ENCODE measurements at places on chromosomes 3 and 15.

GRCh38 chr3:138314751-138315150 is 14.9 kb downstream of the NME9 start:
- H3K4me3 ChIP-seq, result no peak overlapping the region
- no peaks in the 10 kb centered on the region for H3K36me3 ChIP-seq
- no peak for DNase-seq
- H3K4me1 ChIP-seq, result no peaks in the 10 kb centered on the region

- no peak overlapping the region for H3K4me3 ChIP-seq
- H3K27ac ChIP-seq, result peak overlapping the region; percentile 26
- peaks cover 2% of the 10 kb centered on the region for H3K4me1 ChIP-seq
- DNase-seq, result no peak
- H3K36me3 ChIP-seq, result no peaks in the 10 kb centered on the region
- H3K27me3 ChIP-seq, result no peaks in the 10 kb centered on the region
Observed at GRCh38 chr15:71515375-71516186, 294.8 kb upstream of the NR2E3 start.

DNA sequence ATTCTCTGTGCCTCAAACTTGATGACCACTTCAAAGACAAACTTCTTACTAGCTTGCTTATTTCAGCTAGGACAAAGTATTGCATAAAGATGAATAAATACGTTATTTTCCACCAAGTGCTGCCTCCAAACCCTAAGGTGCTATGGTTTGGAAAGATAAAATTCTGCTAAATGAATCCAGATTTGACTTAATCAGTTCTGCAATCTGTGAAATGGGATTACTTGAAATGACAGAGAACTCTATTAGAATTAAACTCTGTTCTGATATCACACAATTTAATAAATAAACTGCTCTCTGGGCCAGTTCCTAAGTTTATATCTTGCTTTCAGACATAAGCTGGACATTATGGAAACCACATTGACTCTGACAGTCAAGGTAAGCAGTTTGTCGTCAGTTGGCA is 338.8 kb upstream of the SEMA6D start:
- H3K4me1 ChIP-seq, result no peaks in the 10 kb centered on the region
- H3K4me3 ChIP-seq, result no peak overlapping the region
- H3K27ac ChIP-seq, result no peak overlapping the region
- no peaks in the 10 kb centered on the region for H3K27me3 ChIP-seq
- no peak for DNase-seq

DNA sequence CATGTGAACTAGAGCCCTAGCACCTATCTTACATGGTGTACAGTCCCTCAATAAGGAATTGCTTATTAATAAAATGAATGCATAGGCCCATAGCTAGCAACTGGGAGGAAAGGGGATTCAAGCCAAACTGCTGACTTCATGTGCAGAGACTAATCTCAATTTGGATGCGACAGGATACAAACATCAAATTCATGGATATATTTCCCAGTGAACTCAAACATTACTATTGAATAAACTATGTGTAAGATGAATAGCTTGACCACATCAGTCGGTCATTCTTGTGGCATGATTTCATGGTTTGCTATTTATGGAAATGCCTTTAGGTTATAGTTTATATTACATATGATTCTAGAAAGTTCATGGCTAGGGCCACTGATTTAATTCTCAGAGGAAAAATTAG is 268.6 kb upstream of the SLITRK3 start:
- DNase-seq, result no peak
- no peak overlapping the region for H3K4me3 ChIP-seq
- H3K27me3 ChIP-seq, result no peaks in the 10 kb centered on the region
- no peaks in the 10 kb centered on the region for H3K36me3 ChIP-seq
- no peak overlapping the region for H3K27ac ChIP-seq
- H3K4me1 ChIP-seq, result no peaks in the 10 kb centered on the region

DNA sequence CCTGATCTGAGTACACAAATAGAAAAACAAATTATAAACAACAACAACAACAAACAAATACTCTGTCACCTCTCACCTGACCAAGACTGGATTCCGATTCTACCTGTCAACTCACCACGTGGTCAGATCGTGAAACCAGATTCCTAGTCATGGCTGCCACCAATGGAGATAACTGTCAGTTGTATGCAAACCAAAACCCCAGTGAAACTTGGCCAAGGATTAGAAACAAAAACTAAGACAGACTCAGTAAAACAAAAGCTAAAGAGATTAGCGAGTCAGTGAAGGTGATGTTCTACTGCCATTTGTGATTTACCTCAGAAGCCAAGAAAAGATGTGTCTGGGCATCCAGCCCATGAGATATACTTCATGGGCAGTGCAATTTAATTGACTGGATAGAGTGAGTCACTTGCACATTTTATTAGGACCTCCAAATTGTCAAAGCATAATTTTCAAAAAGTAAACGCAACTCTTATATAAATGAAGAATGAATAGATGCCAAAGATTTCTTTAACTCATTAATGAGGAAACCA is 31.1 kb downstream of the PHLDB2 start:
- no peaks in the 10 kb centered on the region for H3K4me1 ChIP-seq
- peaks cover 12% of the 10 kb centered on the region for H3K36me3 ChIP-seq
- no peak overlapping the region for H3K27ac ChIP-seq
- no peak overlapping the region for H3K4me3 ChIP-seq

DNA sequence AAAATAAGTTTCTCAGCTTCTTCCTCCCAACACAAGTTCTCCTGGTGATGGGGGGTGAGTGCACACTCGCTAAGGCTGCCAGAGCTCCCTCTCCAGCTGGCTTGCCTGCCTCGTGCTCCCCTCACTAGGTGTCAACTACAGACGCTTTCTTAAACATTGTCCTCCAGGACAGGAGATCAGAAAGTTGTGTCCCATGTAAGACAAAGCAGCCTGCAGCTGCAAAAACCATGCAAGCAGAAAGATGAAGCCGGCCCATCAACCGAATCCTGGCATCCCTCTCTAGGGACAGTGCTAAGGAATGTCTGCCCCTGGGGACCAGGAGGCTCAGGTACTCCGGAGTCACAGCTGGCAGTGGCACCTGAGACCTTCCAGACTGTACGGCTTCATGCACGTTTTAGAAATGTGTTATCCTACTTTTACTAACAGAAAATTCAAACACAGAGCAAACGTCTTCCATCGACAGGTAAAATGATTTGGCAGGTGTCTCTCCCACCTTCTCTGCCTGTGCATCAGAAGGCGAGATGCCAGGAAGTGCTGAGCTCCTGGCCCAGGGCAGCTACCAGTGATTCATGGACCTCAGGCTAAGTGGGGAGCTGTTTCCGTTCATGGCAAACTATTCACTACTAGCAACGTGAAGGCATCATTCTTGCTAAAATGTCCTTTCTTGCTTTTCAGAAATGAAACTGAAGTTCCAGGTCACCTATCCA is 246.1 kb downstream of the ADAMTS17 start:
- H3K36me3 ChIP-seq, result no peaks in the 10 kb centered on the region
- no peak for DNase-seq
- no peaks in the 10 kb centered on the region for H3K4me1 ChIP-seq
- H3K4me3 ChIP-seq, result no peak overlapping the region
- H3K27ac ChIP-seq, result no peak overlapping the region

- DNase-seq, result no peak
- H3K4me1 ChIP-seq, result no peaks in the 10 kb centered on the region
- no peaks in the 10 kb centered on the region for H3K36me3 ChIP-seq
- H3K27ac ChIP-seq, result no peak overlapping the region
- no peak overlapping the region for H3K4me3 ChIP-seq
Observed at GRCh38 chr3:45330510-45331295, 57.7 kb upstream of the LARS2 start.

- no peak overlapping the region for H3K27ac ChIP-seq
- no peak overlapping the region for H3K4me3 ChIP-seq
- H3K36me3 ChIP-seq, result no peaks in the 10 kb centered on the region
- H3K4me1 ChIP-seq, result peaks cover 5% of the 10 kb centered on the region
- no peaks in the 10 kb centered on the region for H3K27me3 ChIP-seq
- DNase-seq, result no peak
Observed at GRCh38 chr3:66431494-66431893, 69.3 kb downstream of the LRIG1 start.

DNA sequence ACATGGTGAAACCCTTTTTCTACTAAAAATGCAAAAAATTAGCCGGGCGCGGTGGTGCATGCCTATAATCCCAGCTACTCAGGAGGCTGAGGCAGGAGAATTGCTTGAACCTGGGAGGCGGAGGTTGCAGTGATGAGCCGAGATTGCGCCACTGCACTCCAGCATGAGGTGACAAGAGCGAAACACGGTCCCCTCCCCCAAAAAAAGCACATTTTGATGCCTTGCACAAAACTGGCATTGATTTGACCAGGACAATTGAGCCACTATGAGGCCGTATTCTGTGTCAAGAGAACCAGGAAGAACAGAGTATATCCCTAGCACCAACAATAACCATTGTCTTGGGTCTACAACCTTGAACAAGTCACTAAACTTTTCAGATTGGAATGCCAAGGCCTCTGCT is 50.6 kb downstream of the SH3BP5 start:
- no peaks in the 10 kb centered on the region for H3K36me3 ChIP-seq
- no peak overlapping the region for H3K4me3 ChIP-seq
- peaks cover 14% of the 10 kb centered on the region for H3K4me1 ChIP-seq
- no peak for DNase-seq

DNA sequence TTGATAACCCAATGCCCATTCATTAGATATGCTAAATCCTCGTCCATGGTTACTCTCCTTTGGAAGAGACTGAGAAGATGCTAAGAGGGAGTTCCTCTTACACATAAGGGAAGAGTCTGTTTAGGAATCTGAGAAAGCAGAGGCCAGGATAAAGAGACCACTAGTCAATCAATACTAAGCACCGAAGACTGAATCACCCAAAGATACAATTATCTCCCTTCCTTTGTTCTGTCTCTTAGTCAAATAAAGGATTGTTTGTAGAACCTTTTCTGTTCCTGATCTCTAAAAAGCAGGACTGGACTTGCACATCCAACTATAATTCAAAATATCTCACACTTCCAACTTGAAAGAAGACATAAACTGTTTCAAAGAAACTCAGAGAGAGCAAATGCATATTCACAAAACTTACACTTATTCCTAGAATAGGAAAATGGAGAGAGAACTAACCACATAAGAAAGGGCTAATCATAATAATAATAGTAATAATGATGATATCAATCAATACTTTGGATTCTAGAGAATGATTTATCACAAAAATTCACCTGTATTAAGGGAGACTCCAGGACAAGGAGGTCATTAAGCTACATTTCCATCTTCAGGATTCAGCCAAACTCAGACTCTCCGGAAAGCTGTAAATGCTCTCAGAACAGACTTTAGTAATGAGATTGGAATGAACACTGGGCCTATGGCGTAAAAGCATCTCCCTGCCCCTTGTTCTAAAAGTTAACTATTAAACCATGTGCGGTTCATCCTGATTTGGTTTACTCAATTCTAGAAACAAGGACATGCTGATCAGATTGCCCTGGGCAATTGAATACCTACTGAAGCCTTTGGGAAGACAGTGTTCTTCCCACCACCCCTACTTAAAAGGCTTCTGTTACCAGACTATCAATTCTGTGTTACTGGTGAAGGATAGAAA is 401.5 kb downstream of the ZBTB20 start:
- H3K4me1 ChIP-seq, result peaks cover 3% of the 10 kb centered on the region
- peak overlapping the region; percentile 74 for H3K27ac ChIP-seq
- no peaks in the 10 kb centered on the region for H3K27me3 ChIP-seq
- no peak for DNase-seq

DNA sequence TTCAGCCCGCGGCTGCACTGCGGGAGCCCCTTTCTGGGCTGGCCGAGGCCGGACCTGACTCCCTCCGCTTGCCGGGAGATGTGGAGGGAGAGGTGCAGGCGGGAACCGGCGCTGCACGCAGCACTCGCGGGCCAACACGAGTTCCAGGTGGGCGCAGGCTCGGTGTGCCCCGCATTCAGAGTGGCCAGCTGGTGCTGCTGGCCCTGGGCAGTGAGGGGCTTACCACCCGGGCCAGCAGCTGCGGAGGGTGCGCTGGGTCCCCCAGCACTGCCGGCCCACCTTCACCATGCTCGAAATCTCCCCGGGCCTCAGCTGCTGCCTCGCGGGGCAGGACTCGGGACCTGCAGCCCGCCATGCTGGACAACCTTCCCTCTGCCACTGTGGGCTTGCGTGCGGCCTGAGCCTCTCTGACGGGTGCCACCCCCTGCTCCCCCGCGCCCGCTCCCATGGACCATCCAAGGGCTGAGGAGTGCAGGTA is 733.5 kb upstream of the CCDC54 start:
- no peaks in the 10 kb centered on the region for H3K27me3 ChIP-seq
- DNase-seq, result no peak
- H3K4me1 ChIP-seq, result no peaks in the 10 kb centered on the region
- no peaks in the 10 kb centered on the region for H3K36me3 ChIP-seq
- H3K4me3 ChIP-seq, result no peak overlapping the region

GRCh38 chr3:191300422-191300821 is 28.8 kb upstream of the CCDC50 start:
- H3K27ac ChIP-seq, result no peak overlapping the region
- H3K4me3 ChIP-seq, result no peak overlapping the region
- H3K4me1 ChIP-seq, result no peaks in the 10 kb centered on the region
- no peaks in the 10 kb centered on the region for H3K27me3 ChIP-seq
- no peaks in the 10 kb centered on the region for H3K36me3 ChIP-seq
- no peak for DNase-seq

DNA sequence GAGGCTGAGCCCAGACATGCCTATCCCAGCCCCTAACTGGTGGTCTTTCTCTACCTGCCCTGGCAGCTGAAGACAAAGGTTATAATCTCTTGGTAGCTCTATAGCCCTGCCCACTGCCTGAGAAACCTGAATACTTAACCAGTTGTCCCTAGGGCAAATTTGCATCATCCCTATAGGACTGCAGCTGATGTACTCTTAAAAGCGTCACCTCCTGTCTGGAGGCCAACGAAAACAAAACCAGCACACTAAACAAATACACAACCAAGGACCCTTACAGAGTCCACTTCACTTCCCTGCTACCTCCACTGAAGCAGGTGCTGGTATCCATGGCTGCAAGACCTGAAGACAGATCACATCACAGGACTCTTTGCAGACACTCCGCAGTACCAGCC is 98.0 kb downstream of the KCNAB1 start:
- no peak overlapping the region for H3K27ac ChIP-seq
- no peaks in the 10 kb centered on the region for H3K4me1 ChIP-seq
- H3K36me3 ChIP-seq, result no peaks in the 10 kb centered on the region
- no peak overlapping the region for H3K4me3 ChIP-seq
- H3K27me3 ChIP-seq, result no peaks in the 10 kb centered on the region

DNA sequence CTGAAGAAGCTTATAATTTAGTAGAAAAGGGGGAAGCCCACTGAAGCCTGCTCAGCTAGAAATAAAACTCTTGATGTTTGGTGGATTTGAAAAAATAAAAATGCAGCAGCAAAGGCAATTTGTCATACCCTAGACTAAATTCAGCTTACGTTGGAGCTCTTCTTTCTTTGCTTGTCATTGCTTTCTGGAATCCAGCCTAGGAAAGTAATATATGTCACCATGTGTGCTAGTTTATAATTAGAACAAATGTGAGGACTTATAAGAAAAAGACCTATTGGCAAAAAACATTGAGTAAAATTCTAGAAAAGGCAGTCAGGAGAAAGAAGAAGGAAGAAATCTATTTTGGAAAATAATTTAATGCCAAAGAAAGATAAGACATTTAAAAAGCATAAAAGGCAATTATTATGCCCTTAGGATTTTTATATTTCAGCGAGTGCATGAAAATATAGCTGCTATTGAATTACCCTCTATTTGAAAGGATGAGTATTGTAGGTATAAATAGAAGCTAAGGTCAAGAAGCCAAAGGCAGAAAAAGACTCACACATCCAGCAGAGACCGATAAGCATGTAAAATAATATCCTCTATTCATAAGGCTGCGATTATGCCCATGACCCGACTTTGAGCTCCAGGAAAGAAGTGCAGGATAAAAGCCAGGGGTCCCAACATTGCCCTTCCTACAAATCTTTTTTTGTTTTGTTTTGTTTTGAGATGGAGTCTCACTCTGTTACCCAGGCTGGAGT is 10.6 kb upstream of the BTBD1 start:
- no peak for DNase-seq
- no peaks in the 10 kb centered on the region for H3K27me3 ChIP-seq
- no peak overlapping the region for H3K27ac ChIP-seq
- no peak overlapping the region for H3K4me3 ChIP-seq

GRCh38 chr3:66304293-66304692 is 83.5 kb downstream of the SLC25A26 start:
- H3K4me3 ChIP-seq, result no peak overlapping the region
- H3K27me3 ChIP-seq, result no peaks in the 10 kb centered on the region
- H3K36me3 ChIP-seq, result no peaks in the 10 kb centered on the region
